ENCODE measurements at places on chromosomes 5 and 9. TPM values are rescaled to one million over a fixed set of nuclear protein-coding genes. Genes with fewer than 3 reads are reported as not detected.

- no peak for DNase-seq
Measured at GRCh38 chr9:34123682-34124081, 2.8 kb downstream of the DCAF12 start.

GRCh38 chr9:99076483-99077171 lies 28.3 kb upstream of the TGFBR1 start:
- peak; percentile 27 for DNase-seq

Gene CD14
- total RNA-seq: 0.97 TPM

Gene DIPK1B
- total RNA-seq: 0.43 TPM

Gene PLGRKT
- 20.3 TPM for total RNA-seq

Gene CCNG1
- total RNA-seq: 228 TPM

Gene PCDHGB1
- 2.2 TPM for total RNA-seq

- DNase-seq: no peak
Measured at GRCh38 chr9:763692-764091, 77.8 kb upstream of the DMRT1 start.

GRCh38 chr9:79977074-79977435 lies 405.3 kb downstream of the TLE4 start:
- no peak for DNase-seq

- DNase-seq: no peak
Measured at GRCh38 chr9:125431741-125432271, 170.2 kb downstream of the GAPVD1 start.

Gene NEURL1B
- 2.9 TPM for total RNA-seq

- no peak for DNase-seq
Measured at GRCh38 chr5:150519978-150520377, 12.0 kb downstream of the NDST1 start.

Gene CER1
- total RNA-seq: not detected

GRCh38 chr9:38347946-38348345 lies 44.6 kb upstream of the ALDH1B1 start:
- no peak for DNase-seq

GRCh38 chr5:95800553-95800952 lies 22.0 kb downstream of the GLRX start:
- DNase-seq: no peak

Gene TXNDC15
- total RNA-seq: 141 TPM

GRCh38 chr5:10125116-10125515 lies 124.6 kb downstream of the ATPSCKMT start:
- DNase-seq: no peak

Gene HIGD2A
- total RNA-seq: 33.5 TPM

DNA sequence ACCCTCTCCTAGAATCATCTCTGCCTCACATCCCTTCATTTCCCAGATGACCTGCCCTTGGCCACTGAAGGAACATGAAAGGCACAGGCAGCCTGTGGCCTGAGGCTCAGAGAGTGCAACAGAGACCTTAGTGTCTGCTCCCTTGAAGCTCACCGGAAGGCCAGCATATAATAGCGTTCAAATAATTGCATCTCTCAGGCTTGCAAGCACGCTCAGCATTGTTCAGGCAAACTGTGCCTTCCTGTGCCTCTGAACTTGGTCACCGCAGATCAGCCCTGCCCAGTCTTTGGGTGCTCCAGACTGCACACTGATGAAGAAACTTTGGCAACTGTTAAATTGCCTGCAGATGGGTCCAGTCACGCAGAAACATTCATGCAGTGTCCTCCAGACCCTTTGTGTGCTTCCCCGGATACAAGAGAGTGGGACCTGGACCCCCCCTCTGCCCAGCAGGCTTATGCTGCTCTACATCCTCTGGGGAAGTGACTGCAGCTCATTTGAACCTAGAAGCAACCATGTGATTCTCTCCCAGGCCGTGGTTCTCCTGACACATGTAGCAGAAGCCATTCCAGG lies 216.0 kb upstream of the ANKRD55 start:
- DNase-seq: no peak

DNA sequence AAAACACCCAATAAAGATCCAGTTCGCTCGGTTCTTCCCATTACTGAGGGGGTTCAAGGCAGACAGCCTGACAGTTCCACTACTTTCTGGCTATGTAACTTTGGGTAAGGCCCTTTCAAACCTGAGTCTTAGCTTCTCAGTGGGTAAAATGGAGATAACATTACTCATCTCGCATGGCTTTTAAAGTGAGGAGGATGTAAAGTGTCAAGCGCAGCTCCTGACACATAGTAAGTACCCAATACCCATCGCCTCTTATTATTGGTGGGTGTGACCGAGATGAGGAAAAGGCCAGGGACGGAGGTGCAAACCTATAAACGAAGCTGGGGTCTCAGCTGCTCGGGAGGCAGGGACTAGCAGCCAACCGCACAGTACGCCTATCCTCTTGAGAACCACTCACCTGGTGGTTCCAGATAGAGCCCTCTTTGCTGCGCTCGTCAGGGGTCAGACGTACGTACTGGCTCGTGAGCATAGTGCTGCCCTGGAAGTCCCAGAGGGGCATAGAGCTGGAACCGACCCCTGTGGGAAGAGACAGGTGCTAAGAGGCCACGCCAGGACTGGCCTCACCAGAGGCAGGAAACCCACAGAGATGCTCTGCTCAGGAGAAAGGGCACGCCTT lies 584 bp downstream of the LMAN2 start:
- no peak for DNase-seq
